HTR-8/SVneo (cell line): ENCODE measurements at places on chromosomes 6 and 20.

GRCh38 chr6:138331444-138331843 lies 46.3 kb upstream of the SMIM28 start:
- no peak for DNase-seq

- DNase-seq: no peak
Observed at GRCh38 chr20:9269280-9269971, 200.5 kb downstream of the PLCB4 start.

DNA sequence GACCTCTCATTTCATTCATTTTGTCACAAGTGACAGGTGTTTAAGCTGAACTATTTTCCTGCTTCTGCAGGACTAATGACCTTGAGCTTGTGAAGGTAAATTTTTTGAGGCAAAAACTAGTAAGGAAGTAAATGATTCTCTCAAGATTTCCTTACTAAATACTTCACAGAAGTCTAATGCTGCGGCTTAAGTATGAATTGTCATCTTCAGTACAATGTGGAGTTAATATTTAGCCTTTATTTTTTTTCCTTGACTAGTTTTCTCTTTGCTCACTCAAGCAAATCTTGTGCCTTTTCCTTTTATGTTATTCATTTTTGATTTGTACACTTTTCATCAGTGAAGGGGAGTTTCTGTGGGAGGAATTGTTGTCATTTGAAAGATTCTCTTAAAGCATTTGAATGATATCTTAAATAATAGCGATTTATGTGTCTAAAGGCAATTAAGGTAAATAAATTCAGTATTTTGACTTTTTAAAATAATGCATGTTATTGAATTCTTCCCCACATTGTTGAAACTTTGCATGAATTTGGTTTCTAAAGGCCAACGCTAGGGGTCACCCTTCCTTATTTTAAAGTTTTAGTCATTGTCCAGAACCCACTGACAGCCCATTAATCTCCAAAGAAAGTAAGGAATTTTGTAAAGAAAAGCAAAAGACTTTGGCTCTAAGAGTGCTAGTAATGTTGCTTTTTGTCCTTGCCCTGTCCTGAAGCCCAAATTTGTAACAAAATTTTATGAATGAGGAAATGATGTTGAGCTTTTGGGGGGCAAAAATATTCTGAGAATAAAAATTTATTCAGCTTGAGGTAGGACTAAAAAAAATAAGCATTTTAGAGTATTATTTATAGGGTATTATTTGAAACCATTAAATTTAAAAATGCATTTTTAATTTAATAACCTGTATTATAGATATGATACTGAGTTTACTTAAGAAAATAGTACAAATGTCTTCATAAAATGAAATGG lies 157.4 kb upstream of the LAMA2 start:
- DNase-seq: peak; percentile 32

DNA sequence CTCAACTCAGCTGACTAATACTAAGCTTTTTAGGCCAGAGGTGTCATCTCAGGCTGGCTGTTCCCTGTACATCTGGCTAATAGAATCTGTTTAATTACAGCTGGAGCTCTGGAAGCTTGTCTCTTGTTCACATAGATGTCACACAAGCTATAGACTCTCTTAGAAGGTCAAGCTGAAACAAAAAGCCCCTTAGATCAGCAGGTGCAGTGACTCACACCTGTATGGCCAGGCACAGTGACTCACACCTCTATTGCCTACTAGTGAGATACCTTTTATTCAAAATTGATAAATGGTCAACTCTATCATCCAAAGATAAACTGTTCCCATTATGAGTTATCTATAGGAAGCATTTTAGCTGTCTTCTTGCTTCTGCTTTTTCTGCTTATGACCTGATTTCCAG lies 29.9 kb upstream of the MTHFD1L start:
- DNase-seq: no peak

DNA sequence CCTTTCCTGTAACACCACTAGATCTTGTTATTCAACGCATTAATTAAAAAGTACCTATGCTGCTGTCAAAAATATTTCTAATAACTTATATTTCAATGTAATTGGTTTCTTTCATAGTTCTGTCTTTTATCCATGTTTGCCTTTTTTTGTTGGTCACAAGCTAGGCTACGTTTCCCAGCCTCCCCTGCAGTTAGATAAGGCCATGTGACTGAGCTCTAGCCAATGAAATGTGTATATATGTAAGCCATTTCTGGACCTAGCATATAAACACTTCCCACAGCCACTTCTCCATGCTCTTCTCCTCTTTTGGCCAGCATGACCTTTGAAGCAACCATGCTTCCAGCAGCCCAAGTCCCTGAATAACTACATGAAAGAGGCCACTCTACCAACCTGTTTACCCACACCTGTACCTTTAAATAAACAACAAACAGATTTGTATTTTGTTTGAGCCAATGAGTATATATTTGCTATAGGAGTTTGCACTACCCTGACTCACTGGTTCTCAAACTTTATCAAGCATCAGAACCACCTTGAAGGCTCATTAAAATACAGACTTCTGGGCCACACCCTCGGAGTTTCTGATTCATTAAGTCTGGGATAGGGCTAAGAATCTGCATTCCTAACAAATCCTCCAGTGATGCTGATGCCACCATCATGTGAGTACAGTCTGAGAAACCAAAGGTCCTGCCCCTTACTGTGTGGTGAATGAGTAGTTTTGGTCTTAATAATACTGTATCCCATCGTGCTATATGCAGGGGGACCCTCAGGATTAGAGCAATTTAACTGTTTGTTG lies 45.6 kb upstream of the BEND6 start:
- no peak for DNase-seq

GRCh38 chr6:84522135-84522549 lies 242.3 kb downstream of the TBX18 start:
- peak; percentile 26 for DNase-seq

DNA sequence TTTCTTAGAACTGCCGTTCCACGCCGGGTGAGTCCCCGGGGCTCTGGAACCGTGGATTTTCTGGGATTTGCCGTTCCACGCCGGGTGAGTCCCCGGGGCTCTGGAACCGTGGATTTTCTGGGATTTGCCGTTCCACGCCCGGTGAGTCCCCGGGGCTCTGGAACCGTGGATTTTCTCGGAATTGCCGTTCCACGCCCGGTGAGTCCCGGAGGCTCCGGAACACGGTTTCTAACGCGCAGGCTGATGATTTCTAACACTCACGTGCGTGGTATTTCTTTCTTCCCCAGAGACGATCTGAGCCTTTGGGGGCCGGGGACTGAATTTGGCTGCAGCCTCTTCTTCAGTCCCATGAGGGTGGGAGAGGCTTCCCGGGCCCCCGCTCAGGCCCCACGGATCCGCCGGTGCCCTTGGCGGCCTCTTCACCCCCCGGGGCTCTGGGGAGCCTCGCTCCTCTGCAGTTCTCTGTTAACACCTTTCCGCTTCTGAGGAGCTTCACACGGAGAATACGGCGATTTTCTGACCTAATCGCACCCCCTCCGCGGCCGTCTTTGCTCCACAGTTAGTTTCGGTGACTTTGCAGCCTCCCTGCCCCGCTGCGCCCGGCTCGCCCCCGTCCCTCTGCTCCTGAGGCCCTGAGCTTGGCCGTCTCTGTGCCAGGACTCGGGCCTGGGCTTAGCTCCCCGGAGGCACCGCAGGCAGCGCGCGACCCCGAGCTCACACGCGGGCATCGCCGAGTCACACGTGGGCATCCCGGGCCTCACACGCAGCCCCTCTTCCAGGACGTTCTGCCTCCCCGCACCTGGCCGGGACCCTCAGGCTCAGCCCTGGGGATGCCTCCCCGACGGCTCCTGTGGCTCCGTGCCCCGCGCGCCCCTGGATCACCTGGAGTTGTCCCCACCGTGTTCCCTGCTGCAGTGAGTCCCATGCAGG lies 7.2 kb upstream of the KIF25 start:
- DNase-seq: no peak

DNA sequence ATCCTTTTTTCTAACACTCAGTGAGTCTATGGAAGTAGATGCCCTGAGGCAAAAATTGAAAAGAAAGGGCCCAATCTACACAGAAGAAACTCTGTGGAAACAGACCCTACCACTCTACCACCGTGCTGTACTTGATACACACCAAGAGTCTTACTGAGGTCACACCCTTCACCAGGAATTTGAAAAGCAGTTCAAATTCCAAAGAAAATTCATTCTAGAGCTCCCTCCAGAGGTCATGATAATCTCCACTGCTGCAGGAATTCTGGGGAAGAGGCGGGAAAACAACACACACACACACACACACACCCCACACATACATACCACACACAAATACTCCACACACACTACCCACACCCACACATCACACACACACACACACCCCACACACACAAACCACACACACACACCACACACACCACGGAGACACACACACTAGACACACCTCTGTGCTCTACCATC lies 336.8 kb downstream of the HDGFL1 start:
- peak; percentile 51 for DNase-seq

GRCh38 chr6:62980093-62980492 lies 231.2 kb upstream of the FKBP1C start:
- DNase-seq: no peak

- no peak for DNase-seq
Observed at GRCh38 chr6:16698162-16698533, 63.1 kb downstream of the ATXN1 start.

DNA sequence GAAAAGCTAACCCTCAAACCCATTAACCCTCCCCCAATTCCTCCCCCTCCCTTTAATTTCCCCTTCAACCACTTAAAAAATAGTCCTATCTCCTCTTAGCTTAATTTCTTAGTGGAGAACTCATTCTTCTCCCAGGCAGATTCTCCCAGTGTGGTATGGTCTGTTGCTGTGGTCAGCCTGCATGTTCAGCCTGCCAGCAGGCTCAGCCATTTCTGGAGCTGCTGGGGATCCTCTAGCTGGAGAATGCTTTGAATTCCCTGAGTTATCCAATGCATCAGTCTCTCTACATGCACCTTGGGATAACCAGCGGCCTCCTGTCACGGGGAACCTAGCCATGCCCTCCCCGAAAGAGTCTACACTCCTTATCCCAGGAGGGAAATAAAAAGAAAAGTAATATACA lies 375.4 kb upstream of the RSPO3 start:
- no peak for DNase-seq

DNA sequence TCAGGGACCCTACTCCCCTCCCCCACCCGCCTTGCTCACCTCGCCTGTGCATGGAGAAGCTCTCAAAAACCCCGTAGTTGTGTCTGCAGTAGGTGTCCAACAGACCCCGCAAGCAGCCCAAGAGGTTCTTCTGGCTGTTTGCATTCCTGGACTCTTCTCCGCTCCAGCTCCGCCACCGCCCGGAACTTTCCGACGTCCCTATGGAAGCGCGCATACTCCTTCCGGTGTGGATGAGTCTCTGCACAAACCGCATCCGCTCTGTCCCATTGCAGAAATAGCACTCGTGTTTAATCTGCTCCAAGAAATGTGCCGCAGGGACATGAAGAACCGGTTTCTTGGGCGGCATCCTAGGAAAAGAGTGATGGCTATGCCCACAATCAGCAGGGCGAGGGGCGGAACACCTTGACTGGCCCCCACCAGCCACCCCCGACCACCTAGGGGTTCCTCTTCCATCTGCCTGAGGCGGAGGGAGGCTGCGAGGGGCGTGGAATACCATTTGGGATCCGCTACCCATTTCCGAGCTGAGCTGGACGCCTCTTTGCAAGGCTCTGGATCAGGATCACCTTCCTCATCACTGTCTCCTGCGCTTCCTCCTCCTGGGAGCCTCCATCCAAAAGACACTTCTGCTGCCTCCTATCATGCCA lies 20.2 kb downstream of the HLA-DRA start:
- no peak for DNase-seq

DNA sequence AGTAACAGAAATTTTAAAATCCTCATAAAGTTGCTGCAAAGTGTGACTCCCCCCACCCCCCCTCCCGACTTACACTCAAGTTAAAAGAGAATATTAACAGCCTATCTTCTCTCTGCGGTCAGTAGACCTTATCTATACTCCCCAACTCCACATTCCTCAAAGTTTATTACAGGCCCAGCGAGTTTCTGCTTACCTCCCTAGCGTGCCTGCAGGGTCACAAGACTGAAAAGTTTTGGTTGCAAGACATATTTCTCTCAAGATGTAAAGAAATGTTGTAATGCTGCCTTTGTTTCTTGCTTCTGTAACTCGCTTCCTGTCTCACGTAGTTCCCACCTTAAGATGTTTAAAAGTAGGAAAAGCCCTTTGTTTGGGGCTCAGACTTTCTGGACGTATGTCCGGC lies 699.6 kb downstream of the PHF3 start:
- DNase-seq: no peak

DNA sequence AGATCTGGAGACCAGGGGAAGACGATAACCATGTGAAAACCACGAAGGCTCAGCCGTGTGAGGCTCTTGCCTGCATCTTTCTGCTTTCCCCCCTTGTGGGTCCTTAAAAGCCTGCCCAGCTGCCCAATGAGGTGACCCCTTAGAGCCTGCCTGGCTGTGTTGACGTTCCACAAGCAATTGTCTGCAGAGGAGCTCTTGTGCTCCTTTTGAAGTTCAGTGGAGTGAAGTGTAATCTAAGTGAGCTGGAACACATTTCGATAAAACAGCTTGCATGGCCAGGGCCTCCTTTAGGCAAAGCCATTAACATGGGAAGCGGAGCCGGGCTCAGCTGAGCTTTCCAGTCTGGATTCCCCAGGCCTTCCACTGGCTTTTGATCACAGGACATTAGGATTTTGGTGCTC lies 27.3 kb upstream of the TCP11 start:
- no peak for DNase-seq

GRCh38 chr6:24477070-24477469 lies 12.3 kb downstream of the GPLD1 start:
- no peak for DNase-seq

- peak; percentile 56 for DNase-seq
Observed at GRCh38 chr20:22333885-22334545, 250.4 kb downstream of the FOXA2 start.
